Pulmonary artery endothelial cell (primary cell): ENCODE measurements at places on chromosomes 16 and 17.

GRCh38 chr17:81364278-81365147 lies 30.7 kb upstream of the BAHCC1 start:
- DNase-seq = no peak

DNA sequence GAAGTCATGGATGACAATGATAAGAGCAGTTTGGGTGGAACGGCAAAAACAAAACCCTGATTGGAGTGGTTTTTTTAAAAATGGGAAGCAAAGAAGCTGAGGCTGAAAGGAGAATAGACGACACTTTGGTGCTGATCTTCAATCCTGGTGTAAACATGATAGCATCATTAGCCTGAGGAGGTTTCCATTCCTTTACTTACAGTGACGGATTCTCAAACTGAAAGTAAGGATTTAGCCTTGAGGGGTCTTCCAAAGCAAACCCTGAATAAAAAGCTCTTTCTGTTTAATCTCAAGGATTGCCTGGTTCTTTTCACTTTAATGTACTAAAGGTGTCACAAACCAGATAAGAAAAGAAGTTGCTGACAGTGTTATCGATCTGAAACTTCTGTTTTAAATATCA lies 69.3 kb downstream of the KCNJ2 start:
- no peak for DNase-seq

DNA sequence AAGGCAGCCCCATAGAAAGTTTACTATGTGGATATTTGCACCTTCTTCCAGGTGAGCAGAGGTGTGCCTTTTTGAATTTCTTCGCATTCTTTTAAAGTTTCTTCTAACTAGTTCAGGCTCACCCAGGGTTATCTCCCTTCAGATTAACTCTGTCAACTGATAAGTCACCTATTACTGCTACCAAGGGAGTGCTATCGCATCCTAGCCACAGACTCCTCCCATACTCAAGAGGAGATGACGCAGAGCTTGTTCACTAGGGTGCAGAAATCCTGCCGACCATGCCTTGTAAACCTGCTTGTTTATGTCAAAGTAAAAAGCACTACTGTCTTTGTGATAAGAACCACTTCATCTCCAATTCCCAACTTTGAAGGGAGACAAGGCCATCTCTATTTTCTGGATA lies 390.1 kb downstream of the RBFOX1 start:
- DNase-seq = no peak

- no peak for DNase-seq
These were observed 57.0 kb downstream of the BMERB1 start for GRCh38 chr16:15491411-15491810.

GRCh38 chr17:41421116-41421515 lies 3.3 kb downstream of the KRT37 start:
- no peak for DNase-seq

DNA sequence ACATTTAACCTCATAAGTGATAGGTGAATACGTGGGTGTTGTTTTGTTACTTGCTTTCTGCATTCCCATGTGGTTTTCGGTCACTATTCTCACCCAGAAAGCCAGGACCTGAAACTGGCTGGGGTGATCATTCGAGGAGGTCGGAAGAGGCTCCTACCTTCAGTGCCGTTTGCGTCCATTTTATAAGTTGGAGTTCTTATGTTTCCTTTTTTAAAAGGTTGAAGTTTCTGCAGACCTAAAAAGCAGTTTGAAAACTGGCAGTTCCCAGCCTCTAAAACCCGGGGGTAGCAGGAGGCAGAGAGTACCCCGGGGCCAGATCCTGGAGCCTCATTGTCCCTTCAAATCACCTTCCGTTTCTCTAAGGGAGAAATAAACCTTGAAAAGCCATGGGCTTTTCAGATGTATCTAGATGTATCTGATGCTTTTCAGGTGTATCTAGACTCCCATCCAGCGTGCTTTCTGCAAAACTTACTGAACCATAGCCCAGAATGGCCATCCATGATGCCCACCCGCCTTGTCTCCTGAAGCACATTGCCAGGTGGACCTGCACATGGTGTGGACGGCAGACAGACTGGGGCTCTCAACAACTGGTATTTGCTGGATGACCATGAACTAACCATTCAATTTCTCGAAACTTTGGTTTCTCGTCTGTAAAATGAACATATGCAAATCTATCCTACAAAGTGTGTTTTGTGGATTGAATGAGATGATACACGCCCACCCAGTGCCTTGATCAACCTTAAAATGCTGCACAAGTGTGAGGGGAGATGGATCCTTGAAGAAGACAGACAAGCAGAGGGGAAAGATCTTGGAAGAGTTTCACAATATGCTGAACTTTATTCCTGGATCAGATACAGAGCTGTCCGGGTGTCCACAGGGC lies 1.3 kb downstream of the NLRC5 start:
- no peak for DNase-seq

- DNase-seq = no peak
These were observed 5.9 kb downstream of the KDM6B start for GRCh38 chr17:7839876-7840261.

DNA sequence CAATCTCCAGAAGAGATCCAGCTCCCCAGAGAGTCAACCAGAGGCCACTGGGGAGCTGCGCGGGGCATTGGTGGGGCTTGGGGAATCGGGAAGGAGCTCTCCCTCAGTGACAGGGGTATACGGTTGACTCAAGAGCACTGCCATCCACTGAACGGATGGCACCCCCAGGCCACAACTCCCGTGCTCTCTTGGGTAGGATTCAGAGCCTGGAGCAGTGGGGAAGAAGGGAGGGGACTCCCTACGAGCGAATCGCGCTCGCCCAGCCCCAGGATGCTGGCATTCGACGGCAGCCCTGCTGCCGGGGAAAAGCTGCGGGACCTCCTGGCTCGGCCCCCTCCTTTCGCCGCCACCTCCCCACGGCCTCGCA lies 473 bp upstream of the TPPP3 start:
- no peak for DNase-seq

DNA sequence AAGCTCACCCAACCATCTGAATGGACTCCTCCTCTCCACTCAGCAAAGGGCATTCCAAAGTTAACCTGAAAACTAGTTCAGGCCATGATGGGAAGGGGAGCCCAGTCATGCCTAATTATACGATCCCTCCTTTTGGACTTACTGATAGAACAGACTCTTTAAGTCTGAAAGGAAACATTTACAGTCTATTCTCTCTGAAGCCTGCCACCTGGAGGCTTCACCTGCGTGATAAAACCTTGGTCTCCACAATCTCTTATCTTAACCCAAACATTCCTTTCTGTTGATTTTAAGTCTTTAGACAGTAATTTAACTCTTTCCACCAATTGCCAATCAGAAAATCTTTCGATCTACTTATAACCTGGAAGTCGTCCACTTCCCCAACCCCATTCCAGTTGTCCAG lies 9.0 kb upstream of the MPP2 start:
- no peak for DNase-seq

DNA sequence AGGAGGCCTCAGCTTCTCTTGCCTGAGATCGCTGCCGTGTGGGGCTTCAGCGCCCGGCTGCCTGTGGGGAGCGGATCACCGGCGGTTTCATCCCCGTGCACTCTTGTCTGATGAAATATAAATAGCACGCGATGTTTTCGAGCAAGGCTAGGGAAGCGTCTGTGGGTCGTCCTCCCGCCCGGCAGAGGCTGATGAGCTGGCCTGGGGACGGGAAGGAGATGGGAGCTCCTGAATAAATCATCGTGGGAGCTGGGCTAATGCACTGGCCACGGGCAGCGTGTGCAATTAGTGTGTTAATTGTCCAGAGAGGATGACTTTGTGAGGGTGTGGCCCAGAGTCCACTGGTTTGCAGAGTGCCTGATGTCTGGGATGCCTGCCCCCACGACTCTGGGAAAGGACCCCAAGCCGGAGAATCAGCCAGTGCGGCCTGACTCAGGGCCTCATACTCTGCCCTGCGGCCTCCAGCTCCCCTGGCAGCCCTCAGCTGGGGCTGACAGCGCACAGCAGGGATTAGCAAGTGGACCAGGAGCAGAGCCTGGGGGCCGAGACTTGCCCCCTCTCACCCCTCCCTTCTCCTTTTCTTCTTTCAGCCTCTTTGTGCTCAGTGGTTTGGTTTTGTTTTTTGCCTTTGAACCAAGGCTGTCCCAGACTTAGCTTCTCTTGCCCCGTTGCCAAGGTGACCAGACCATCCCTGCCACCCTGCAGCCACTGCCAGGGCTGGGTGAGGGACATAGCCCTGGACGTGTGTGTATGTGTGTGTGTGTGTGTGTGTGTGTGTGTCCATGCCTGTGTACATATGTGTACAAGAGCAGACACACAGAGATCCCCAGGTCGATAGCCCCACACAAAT lies 21.4 kb downstream of the KCNJ12 start:
- no peak for DNase-seq

DNA sequence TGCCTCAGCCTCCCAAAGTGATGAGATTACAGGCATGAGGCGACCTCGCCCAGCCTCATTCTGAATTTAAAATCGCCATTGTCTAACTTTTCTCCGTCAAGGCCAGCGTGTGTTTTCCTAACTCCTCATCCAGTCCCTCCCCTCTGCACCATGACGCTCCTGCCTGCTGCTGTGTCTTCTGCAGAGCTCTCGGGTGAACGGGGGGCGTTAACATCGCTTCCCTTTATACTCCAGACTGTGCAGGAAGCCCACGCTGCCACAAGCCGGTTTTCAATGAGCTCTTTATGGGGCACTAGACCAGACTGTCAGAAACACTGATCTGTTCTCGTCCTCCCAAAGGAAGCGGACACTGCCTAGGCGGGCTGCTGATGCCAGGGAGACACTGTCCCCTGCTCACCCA lies 13.2 kb downstream of the AANAT start:
- DNase-seq = no peak
